ENCODE measurements at places on chromosomes 4 and X.

GRCh38 chr4:76850010-76850441 is 47.9 kb downstream of the SOWAHB start:
- DNase-seq, result peak; percentile 67

DNA sequence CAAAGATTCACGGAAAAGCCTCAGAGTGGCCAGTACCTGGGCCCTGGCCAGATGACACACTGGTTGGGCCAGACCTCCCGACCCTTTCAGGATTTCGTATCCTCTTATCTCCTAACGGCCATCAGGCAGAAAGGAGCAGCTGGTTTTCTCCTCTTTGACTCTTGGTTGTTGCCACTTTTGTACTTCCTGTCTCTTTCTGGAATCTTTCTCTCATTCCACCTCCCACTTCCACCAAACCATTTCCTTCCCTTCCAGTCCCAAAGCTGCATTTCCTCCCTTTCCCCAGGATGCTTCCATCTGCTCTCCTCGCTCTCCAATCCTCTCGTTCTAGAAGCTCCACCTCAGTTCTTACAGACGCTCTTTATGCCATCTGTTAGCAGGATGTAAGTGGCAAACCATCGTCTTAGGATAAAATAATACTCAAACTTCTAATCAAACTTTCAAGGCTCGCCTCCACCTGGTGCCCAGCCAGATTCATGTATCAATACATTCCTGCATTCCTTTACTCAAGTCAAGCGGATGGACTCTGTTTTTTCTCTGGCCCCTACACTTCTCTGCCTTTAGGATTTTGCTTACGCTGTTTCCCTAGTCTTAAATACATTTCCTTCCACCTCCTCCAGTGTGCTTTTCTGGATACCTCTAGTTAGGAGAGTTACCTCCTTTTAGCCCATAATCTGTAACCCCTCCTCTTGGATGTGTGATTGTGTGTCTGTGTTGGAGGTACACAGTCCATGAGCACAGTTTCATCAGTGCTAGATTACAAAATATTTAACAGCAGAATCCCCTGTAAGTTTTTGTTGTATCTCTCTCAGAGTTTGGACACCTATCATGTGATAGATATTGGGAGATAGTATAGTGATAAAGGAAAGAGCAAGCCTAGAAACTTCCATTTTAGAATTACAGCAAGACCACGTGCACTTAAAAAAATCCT is 70.4 kb downstream of the LDB2 start:
- no peak for DNase-seq

DNA sequence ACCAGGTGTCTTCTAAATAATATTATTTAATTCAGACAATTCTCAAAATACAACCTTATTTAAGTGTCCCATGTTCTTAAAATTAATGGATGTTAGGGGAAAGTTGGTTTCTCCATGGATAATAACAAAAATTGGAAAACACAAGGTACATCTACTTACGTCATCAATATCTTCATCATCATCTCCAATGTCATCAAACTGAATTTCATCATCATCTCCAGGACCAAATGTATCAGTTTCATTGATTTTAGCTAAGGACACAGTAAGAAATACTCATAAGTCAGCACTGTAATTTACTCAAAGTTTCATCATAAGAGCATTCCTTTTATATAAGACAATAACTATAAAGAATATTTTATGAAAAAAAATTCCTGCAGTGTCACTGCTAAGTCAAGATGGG is 11.3 kb downstream of the EIF1AX start:
- DNase-seq, result peak; percentile 49

GRCh38 chrX:51665981-51666380 is 16.6 kb downstream of the CENPVL2 start:
- no peak for DNase-seq

DNA sequence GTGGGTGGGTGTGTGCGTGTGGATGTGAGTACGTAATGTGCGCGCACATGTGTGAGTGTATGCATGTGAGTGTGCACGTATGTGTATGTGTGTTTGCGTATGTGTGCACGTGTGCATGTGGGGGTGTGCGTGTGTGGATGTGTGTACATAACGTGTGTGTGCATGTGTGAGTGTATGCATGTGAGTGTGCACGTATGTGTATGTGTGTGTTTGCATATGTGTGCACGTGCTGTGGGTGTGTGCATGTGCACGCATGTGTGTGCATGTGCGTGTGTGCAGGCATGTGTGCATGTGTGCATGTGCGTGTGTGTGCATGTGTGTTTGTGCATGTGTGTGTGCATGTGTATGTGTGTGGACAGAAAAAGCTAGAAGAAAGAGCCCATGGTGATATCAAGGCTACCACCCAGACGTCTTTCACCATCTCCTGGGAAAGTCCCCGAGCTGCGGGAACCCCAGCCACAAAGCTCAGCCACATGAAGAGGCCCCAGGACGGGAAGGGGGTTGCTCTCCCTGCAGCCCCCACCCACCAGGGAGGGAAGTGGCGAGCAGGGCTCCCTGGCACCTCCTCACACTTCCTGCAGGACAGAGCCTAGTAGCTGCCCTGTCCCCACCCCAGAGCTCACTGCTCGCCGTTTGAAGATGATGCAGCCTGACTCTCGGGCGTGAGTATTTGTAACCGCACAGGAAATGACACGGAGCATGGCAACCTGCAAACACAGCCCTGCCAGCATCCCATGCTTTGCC is 108.3 kb downstream of the DCTD start:
- DNase-seq, result no peak

DNA sequence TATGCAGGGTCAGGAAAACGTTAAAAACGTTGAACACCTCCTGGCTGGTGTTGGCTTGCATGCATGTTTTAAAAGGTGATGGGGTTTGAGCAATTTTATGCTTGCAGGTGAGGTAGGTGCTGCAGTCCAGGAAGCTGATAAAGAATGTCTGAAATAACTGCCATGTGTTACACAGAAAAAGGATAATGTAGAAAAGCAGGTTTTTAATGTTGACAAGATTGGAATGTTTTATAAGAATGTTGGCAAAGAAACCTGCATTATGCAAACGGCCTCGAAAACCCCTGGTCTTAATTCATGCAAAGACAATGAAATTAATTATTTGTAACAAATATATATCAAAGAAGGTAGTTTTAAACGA is 723.7 kb upstream of the AGA start:
- no peak for DNase-seq

GRCh38 chr4:1510931-1511330 is 104.7 kb upstream of the NKX1-1 start:
- no peak for DNase-seq

DNA sequence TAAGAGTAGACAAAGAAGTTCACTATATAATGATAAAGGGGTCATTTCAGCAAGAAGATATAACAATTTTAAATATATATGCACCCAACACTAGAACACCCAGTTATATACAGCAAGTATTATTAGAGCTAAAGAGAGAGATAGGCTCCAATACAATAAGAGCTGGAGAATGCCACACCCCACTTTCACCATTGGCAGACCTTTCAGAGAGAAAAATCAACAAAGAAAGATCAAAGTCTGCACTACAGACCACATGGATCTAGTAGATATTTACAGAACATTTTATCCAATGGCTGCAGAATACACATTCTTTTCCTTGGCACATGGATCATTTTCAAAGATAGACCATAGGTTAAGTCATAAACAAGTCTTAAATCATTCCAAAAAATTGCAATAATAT is 479.7 kb upstream of the DIAPH2 start:
- no peak for DNase-seq

DNA sequence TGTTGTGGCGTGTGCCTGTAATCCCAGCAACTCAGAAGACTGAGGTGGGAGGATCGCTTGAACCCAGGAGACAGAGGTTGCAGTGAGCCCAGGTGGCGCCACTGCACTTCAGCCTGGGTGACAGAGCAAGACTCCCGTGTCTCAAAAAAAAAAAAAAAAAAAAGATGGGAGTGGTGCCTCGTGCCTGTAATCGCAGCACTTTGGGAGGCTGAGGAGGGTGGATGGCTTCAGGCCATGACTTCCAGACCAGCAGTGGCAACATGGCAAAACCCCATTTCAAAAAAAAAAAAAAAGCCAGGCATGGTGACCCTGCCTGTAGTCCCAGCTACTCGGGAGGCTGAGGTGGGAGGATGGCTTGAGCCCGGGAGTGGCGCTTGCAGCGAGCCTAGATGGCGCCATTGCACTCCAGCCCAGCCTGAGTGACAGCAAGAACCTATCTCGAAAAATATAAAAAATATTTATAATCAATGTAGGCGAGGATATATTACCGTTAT is 27.0 kb downstream of the EIF2S3 start:
- peak; percentile 72 for DNase-seq

DNA sequence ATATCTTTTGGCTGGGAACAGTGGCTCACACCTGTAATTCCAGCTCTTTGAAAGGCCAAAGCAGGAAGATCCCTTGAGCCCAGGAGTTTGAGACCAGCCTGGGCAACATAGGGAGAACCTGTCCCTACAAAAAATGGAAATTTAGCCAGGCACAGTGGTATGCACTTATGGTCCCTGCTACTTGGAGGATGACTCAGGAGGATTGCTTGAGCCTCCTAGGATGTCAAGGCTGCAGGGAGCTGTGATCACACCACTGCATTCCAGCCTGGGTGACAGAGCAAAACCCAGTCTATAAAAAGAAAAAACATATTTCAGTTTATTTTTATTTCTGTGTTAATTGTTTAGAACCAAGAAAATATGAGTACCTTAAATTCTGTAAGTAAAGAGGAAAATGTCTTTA is 123.7 kb downstream of the CBR4 start:
- peak; percentile 46 for DNase-seq

- no peak for DNase-seq
Observed at GRCh38 chr4:93841803-93842345, 13.3 kb downstream of the ATOH1 start.

DNA sequence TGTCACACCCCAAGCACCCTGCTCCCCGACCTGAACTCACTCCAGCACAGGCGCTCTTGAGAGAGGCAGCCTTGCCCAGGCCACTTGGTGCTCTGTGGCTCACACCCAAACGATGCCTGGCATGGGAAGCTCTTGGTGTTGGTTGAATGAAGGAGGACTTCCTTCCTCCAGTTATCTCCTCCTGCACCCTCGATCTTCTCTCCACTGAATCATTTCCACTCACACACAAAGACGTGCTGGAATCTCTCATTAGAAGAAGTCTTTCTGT is 90.5 kb upstream of the TRIM2 start:
- no peak for DNase-seq

DNA sequence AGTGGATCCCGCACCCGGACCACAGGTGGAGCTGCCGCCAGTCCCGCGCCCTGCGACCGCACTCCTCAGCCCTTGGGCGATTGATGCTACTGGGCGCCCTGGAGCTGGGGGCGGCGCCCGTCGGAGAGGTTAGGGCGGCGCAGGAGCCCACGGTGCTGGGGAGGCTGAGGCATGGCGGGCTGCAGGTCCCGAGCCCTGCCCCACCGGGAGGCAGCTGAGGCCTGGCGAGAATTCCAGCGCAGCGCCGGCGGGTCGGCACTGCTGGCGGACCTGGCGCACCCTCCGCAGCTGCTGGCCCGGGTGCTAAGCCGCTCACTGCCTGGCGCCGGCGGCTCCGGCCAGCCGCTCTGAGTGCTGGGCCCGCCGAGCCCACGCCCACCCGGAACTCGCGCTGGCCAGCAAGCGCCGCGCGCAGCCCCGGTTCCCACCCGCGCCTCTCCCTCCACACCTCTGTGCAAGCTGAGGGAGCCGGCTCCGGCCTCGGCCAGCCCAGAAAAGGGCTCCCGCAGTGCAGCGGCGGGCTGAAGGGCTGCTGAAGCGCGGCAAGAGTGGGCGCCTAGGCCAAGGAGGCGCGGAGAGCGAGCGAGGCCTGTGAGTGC is 1256.5 kb downstream of the STIM2 start:
- no peak for DNase-seq

DNA sequence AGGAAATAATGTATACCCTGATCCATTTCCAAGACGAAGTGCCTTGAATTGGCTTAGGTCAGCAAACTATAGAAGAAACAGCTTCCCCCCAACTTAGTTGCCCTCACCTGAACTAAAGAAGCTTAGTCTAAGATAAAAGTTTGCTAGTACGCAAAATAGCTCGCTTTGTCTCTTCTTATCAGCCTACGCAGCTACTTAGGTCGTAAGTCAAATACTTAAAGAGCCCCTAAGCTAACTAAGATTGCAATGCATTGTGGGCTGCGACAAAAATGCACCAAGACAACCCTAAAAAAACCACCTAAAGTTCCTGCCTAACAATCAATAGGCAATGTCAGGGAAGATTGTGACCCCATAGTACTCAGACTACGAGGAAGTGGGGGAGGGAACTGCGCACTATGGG is 12.8 kb downstream of the CLNK start:
- no peak for DNase-seq

DNA sequence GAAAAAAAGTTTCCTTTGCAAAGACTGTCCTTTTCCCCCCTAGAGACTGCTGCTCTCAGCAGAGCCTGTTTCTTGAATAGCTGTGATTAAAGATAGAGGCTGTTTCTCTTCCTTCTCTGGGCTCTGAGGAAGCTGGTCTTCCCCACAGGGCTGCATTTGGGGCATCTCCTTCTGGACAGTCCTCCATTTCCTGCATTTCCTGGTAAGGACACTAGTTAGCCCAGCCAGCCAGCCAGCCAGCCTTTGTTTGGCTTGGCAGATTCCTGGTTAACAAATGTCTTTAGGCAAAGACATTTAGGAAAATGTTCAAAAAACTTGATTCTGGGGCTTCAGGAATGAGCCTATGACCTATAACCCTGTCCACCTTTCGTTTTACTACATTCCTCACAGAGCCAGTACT is 34.0 kb upstream of the PLAC1 start:
- no peak for DNase-seq

DNA sequence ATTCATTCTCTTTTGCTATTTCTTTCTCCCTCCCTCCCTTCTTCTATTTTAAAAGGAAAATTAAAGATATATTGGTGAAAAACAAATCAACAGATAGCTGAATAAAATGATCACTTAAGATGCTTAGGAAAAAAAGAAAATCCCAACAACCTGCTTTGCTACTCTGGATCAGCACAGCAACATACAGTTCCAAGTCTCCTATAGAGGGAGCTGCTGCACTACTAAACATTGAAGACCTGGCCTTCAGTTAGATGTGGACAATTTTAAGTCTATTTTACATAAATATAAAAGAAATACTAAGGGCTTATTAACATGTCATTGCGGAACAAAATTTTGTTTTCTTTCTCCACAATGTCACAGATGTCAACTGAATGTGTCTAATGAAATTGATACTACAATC is 226.4 kb downstream of the MAGEB5 start:
- no peak for DNase-seq

DNA sequence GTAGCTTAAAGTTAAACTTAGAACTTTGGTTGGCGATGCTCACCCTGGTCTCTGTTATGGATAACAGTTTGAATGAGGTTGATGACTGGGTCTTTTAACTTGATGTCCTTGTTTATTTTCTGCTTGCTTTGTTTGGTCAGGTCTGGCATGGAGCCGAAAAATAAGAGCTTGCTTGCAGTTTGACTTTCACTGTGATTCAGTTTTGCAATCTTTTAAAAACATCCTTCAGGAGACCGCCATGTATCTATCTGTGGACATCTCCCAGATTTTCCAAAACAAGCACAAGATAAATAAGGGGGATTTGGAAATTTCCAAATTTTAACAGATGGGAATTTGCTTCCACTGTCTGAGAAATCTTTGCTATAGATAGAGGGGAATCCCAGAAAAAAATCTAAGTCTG is 246.7 kb downstream of the PALLD start:
- DNase-seq, result peak; percentile 36

All from adipocyte (in vitro differentiated cells).